ENCODE measurements at places on chromosomes 11 and 22. TPM values are rescaled to one million over a fixed set of nuclear protein-coding genes. Genes with fewer than 3 reads are reported as not detected.

The RASSF7 gene
- total RNA-seq: 4.3 TPM

The PARVG gene
- total RNA-seq: not detected

The CHADL gene
- 1.4 TPM for total RNA-seq

The MUC5AC gene
- total RNA-seq: under 0.01 TPM

The IGSF9B gene
- total RNA-seq: 0.50 TPM

The GPHA2 gene
- total RNA-seq: not detected

The MS4A6E gene
- not detected for total RNA-seq

The GRM5 gene
- total RNA-seq: 0.11 TPM

The FJX1 gene
- total RNA-seq: 97.0 TPM

The ZC3H12C gene
- 9.7 TPM for total RNA-seq
